ENCODE measurements at places on chromosomes 4 and X. TPM values are rescaled to one million over a fixed set of nuclear protein-coding genes. Genes with fewer than 3 reads are reported as not detected.

DNA sequence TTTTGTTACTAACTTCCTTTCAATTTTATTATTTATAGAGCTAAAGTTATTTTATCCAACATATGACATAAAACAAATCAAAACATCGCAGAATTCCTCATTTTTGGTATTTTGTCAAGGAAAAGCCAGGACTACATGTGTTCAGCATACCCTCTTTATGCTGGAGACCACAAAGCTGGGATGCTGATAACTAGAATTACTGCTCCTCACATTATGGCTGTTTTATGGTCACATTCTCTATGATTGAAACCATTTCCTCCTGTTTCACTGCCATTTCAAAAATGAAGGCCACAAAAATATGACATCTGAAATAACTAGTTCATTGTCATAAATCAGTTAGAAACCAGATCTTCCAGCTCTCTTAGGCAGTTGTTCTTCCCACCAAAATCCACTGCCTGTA lies 41.7 kb downstream of the KLHL34 start:
- no peak for DNase-seq

DNA sequence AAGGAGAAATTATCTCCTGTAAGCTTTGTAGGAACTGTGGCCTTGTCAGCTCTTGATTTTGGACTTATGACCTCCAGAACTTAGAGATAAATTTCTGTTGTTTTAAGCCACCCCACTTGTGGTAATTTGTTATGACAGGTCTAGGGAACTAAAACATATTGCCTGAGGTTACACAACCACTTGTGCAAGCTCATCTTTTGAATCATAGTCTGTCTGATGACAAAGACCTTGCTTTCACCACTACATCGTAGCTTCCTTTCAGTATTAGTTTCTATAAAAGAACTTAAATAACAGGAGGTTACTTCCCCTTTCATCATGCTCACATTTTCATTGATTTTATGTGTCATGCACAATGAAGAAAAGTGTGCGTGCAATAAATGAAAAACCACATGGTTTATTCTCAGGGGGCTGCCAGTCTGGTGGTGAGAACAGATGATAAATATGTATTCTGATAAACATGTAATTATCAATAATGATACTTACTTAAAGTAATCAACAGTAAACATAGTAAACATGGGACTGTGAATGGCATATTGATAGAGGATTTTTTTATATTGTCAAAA lies 690.0 kb upstream of the HS3ST1 start:
- no peak for DNase-seq

DNA sequence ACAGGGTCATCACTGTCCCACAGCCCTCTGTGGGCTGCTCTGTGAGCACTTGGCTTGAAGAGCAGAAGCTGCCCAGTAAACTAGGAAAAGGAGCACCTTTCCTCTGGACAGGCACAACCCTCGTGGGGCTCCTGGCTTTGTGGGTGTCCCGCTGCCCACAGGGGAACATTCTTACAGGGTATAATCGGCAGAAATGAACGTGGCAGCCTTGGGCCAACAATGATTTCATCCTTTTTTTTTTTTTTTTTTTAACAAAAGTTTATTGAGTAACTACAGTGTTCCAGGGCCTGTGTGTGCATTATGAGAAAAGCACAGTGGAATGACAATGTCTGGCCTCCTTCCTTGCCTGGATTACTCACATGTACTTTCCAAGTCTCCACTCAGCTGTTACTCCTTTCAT lies 197.2 kb downstream of the PDGFC start:
- DNase-seq: no peak

- DNase-seq: no peak
Measured at GRCh38 chrX:13428053-13428786, 108.4 kb upstream of the ATXN3L start.

GRCh38 chr4:116702949-116703348 lies 382.4 kb downstream of the TRAM1L1 start:
- no peak for DNase-seq

- DNase-seq: no peak
Measured at GRCh38 chr4:57945298-57945697, 835.1 kb upstream of the IGFBP7 start.

DNA sequence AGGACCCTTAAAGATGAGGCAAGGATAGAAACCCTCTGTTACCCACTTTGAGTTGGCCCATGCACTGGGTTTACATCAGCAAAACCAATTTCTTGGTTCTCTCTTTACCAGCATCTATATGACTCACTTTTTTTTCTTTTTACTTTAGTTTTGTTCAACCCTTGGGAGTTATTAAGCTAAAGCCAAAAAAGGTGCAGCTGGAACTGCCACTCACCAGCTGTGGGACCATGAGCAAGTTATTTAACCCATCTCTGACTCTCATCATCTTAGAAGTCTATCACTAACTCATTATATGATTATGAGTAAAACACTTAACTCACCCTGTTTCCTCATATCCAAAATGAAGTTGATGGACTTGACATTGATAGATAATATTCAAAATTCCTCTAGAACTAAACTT lies 53.4 kb downstream of the GABRB1 start:
- no peak for DNase-seq

GRCh38 chrX:154516656-154517100 lies 646 bp upstream of the FAM3A start:
- no peak for DNase-seq

- no peak for DNase-seq
Measured at GRCh38 chr4:5971078-5971450, 47.2 kb downstream of the C4orf50 start.

DNA sequence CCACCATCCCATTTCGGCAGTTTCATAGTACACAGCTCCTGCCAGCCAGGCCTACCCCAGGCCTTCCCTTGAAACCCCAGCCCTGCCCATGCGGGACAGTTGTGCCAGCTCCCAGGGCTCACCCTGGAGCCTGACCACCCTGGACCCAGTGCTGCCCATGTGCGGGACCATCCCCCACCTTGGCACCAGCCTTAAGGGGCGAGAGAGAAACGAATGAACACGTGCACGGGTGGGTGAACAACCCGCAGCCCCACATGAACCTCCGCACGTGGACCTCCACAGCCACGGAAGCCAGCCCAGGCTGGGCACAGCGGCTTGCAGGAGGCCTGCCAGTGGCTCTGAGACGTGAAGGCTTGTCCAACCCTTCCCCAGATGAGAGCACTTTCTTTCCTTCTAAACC lies 76.0 kb upstream of the MXD4 start:
- DNase-seq: no peak

DNA sequence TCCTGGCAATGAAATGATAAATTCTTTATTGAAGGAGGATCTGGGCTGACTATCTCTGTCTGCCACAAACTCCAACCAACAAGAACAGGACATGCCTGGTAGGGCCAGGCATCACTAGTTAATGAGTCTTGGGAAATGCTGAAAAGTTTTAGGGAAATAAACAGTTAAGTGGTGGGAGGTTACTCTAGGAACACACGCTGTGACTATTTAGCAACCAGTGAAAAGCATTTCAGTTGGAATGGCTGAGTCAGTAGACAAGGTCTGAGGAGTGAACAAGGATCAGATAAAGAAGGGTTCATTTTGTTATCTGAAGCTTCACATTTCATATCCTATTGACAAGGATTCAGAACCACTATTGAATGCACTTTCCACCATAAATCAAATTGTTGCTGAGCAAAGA lies 394.9 kb upstream of the BOD1L1 start:
- no peak for DNase-seq

DNA sequence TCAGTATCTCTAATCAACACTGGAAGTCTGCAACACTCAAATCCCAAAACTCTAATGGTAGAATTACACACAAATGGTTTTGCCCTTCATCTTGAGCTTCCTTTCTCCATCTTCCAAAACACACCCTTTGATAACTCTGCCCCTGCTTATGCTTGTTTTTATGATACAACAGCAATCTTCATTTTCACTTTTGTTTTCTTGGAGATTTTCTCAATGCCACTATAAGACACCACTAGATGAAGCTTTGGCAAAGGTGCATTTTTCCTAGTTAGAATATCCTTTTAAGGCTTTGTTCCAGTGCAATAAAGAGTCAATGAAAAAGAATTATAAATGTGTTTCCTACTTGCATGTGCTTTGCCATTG lies 472.4 kb upstream of the NWD2 start:
- DNase-seq: no peak

- no peak for DNase-seq
Measured at GRCh38 chrX:140980271-140980670, 22.1 kb upstream of the SPANXB1 start.

- no peak for DNase-seq
Measured at GRCh38 chrX:135644624-135645023, 68.8 kb upstream of the CT45A1 start.

GRCh38 chr4:26175006-26175786 lies 145.6 kb upstream of the RBPJ start:
- no peak for DNase-seq

DNA sequence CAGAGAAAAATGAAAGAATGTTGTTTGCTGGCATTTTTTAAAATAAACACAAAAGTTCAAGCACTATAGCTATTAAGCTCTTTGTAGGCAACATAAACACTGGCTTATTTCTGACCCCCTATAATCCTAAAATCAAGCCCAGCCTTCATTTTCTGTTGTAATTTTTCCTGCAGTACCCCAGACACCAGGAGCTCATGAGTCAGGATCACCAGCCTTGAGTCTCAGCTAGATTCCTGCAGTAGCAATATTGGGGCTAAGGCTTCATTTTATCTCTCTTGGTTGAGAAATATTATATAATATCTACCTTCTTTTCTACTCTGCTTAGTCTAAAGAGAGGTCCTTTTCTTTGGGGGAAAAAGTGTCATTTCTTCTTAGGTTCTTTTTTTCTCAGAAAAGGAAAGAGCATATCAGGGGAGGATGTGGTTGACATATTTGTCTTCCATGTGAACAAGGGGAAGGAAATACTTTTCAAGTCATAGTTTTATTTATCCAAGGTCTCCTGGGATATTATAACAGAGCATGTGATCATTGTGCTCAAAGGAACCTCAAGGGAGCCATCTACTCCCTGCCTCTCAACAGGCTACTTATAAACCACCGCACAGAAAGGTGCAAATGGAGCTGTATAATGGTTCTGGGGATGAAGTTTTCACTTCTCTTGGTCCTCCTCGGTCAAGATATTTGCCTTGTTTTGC lies 678.3 kb upstream of the NR3C2 start:
- DNase-seq: no peak

- no peak for DNase-seq
Measured at GRCh38 chr4:55409468-55410171, 13.9 kb downstream of the TMEM165 start.

GRCh38 chr4:127506283-127506682 lies 126.5 kb upstream of the INTU start:
- DNase-seq: no peak

DNA sequence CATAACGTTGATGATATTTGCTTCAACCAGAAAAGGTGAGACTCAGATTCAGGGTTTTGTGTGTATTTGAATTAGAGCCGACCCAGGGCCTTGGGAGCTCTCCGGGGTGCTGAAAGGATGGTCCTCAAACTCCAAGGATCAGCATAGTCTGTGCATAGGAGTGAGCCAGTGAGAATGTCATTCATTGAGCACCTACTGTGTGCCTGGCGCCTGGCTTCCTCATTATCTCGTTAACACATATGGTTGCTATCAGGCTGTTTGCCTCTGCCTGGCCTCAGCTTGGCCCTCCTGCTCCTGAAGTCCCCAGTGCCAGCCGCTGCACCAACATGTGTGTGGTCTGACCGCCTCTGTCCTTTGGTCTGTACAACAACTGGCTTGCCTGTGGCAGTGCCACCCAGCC lies 25.1 kb upstream of the JAKMIP1 start:
- DNase-seq: no peak

GRCh38 chr4:12635629-12636028 lies 848.5 kb downstream of the RAB28 start:
- DNase-seq: no peak

DNA sequence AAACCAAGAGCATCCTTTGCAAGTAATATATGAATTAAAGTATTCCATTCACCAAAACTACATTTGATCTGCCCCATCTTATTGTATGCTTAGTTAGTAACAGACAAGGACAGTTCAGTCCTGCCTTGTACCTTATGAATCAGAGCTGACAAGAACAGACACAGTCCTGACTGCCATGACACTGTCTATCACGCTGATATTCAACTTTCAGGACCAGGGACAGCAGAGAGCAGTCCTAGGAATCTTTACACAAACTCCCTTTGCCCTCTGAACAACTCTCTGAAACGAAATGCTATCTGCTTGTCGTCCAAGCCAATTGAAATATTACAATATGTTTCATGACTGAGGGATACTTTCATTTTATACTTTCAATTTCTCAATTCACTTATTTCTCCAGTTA lies 268.6 kb upstream of the VCX start:
- DNase-seq: no peak

DNA sequence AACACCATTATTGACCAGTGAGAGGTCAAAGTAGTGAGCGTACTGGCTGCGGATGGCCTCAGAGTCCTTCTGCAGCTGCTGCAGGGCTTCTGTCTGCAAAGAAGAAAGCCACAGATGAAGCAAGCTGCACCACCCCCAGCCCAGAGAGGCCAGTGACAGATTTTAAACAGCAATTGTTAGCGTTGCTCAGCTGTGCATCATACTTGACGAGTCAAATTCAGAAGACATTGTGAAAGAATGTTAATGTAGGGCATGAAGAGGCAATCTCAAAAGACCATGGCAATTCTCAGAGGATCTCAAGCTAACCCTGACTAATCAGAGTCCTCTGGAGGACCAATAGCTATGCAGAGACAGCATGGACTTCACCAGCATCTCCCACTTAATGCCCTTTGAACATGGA lies 16.6 kb downstream of the DKC1 start:
- DNase-seq: no peak

DNA sequence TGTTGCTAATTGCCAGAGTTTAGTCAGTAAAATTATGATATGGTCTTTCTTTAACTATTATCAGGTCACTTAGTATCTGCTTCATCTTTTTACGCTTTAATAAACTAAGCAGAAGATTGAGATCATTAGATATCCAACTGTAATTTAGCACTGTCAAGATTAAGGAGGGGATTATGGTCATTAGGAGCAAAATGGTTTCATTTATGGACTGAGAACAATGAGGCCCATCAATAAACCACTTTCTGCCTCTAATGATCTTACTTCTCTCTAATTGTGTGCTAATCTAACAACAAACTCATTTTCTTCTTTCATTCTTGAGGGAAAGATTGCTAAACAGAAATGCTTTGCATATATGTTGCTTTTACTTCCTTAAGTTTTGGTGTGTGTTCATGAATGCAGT lies 340.4 kb downstream of the RPA4 start:
- DNase-seq: no peak

Gene VCX3A
- not detected for total RNA-seq

Gene RNF175
- total RNA-seq: 0.12 TPM

Gene BGN
- total RNA-seq: 157 TPM

Gene TRIML2
- not detected for total RNA-seq

Gene RIPPLY1
- not detected for total RNA-seq

Gene FAM200B
- 35.3 TPM for total RNA-seq

Gene P2RY8
- 3.0 TPM for total RNA-seq

Gene HGFAC
- 1.0 TPM for total RNA-seq

Gene ITGB1BP2
- 1.4 TPM for total RNA-seq

Gene TLR6
- total RNA-seq: 12.4 TPM

Gene ELF4
- 24.1 TPM for total RNA-seq

Gene TIMM8A
- total RNA-seq: 6.6 TPM

Gene SH3BGRL
- 192 TPM for total RNA-seq

Gene FATE1
- total RNA-seq: not detected
